ENCODE measurements at places on chromosomes 11 and 22.

DNA sequence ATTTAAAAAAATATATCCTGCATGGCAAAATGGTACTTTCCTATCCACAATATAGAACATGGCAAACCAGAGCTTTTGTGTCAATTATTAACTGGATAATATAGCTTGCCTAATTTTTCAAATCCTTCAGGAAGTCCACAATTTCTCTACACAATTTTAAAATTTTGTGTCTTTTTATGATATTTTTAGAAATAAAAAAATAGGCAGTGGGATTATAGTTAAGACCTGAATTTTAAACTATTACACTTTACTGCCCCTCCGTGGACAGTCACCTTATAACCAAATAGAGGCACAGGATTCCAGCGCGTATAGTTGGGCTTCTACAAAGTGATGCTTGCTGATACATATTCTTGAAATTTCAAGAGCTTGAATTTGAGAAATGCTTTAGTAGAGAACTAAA is 2.1 kb upstream of the DMC1 start:
- DNase-seq, result peak; percentile 53

DNA sequence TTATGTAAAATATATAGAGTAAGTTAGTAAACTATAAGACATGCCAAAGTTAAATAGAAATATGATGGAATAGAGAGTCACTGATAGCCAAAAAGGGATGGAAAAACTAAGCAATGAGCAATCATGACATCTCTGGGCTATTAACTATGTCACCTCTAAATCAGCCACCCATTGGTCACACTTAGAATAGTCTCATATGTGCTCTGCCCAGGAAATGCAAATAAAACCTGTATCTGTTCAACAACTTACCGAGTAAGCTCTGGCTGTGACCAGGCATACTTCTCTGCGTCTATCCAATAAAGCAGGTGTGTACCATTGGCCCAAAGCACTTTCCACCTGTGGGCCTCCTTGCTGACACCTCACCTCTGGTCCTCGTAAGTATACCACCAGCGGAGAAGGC is 1.6 kb upstream of the ARL14EP start:
- DNase-seq, result no peak

GRCh38 chr11:69430566-69430965 is 50.9 kb upstream of the LINC01488 start:
- DNase-seq, result no peak

DNA sequence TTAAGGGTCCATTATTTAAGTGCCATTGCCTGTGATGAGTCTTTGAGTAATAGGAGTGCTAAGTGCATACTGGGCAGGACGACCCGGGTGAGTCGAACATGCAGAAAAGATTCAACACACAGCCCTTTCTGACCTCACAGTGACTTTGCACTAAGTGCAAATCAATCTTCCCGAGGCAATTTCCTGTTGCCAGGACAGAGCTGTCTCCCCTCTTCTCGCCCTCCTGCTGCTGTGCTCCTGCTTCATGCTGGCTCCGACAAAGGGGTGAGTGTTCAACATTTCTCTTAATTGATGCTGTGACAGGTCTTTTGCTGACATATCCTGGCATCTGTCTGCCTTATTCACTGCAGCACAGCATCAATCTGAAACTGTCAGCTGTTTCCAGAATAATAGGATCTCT is 42.0 kb downstream of the MCHR1 start:
- DNase-seq, result no peak

DNA sequence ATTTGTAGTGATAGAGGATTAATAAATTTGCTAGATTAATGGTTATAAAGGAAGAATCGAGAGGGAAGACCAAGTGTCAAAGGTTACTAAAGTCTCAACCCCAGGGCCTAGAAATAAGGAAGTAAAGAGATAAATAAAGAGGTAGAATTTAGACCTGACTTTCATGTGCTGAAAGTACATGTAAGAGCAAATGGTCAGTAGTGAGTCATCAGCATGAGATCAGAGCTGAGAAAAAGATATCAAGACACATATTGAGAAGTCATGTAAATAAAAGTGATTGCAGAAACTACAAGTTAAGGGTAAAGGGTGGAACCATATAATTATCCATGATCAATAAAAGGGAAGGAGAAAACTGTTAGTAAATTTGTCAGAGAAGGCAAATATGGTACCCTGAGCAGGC is 1.4 kb upstream of the OR8B8 start:
- no peak for DNase-seq

GRCh38 chr11:28350216-28350615 is 242.0 kb downstream of the METTL15 start:
- DNase-seq, result no peak

DNA sequence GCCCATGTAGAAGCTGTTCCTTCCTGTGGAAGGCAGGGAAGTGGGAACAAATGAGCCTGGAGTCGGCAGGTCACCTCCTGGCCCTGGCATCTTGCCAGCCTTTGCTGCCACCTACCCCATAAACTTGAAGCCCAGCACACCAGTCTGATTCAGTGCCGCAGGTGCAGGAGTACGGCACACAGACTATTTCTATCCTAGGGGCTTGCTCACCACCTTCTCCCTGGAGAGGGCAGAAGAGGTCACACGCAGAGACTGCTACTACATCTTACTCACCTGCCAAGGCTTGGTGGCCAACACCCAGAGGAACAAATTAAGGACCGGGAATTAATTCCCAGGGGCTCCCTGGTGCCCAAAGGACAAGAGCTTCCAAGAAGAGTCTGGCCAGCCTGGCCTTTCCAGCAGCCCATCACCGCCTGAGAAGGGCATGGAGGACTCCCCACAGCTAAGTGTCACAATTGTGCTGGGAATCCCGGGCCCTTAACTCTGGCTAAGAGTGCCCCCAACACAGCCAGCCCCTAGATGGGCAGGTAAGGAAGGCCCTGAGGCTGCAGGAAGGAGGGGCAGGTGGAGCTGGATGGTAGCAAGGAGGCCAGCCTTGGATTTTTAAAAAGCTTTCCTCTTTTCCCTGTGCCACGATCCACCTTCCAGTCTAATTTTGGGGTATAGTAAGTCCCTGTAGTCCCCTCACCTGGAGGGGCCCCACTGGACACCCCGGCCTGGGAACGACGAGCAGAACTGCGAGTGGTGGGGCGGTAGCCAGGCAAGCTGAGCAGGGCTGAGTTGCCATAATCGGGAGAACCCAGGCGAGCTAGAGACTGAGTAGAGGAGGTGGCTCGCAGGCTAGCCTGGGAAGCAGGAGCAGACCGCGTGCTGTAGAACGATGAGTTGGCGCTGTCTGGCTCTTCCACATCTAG is 6.9 kb downstream of the IL18BP start:
- no peak for DNase-seq

DNA sequence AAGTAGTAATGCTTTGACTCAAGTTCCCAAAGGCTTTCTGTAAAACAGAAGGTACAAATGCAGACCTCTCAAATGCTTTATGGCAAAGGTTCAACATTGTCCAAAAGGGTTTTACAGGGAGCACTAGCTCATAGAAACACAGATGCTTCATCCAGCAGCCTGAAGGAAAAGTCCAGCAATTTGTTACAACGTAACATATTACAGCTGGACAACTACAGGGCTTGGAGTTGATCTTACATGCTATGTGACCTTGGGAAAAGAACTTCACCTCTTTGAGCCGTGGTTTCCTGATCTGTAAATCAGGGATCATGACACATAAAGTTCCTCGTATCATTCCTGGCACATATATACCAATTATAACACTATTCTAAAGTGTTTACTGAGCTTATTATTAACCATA is 84.9 kb downstream of the DDIAS start:
- DNase-seq, result no peak

DNA sequence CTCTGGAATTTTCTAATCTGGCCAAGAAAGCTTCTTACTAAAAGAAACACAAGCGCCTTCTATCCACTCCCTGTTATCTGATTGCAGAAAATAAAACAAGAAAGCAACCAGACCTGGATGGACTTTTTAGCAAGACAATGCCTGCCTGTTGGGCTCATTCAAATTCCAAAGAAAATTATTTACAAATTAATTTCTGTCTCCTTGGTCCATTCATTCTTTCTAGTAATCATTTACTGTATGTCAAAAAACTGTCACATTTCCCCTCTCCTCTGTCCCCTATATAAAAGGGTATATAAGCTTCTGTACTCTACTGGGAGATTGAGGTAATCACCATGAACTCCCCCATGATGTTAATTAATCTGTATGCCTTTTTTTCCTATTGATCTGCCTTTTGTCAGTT is 279.9 kb downstream of the DLG2 start:
- no peak for DNase-seq

GRCh38 chr11:3434976-3435375 is 56.0 kb upstream of the ZNF195 start:
- no peak for DNase-seq

DNA sequence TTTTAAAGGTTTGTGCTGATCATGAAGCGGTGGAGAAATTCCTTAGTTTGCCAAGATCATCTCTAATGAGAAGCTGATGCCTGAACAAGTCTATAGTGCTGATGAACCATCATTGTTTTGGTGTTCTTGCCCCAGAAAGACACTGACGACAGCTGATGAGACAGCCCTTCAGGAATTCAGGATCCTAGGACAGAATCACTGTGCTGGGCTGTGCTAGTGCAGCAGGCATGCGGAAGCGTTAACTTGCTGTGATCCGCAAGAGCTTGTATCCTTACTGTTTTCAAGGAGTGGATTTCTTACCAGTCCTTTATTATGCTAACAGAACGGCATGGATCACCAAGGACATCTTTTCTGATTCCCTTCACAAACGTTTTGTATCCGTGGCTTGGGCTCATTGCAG is 104.1 kb downstream of the TBC1D22A start:
- no peak for DNase-seq

DNA sequence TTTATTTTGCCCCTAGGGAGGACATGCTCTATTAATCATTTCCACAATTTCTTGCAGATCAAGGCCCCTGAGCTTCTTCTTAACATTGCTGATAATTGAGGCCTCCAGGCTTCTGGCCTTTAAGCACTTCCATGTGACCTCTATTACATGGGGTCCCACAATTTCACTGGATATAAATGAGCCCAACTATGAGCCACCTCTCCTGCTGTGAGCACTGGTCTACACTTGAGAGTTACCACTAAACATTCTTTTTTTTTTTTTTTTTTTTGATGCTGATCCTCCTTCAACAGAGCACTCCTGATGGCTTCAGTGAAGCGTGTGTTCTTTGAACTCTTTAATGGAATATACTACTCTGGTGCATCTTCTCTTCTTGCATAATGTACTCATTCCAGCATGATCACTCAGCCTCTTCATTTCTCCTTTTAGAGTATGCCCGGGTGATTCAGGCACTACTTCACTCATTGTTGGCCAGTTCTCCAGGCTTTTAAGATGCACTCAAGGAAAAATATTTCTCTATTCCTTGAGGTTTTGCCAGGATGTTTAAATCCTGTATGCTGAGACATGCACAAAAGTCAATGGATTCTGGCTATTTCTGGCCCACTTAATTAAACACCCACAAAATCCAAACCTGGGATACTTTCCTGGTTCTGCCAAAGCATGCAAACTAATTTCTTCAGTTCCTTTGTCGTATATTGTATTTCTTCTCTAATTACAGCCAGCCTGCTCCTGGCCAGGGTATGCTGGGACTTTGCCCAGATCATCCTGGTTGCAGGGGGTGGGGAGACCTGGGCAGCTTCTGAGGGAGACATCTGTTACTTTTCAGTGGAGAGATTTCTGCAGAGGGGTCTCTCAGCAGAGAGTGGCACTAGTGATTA is 257.8 kb upstream of the LUZP2 start:
- DNase-seq, result no peak

DNA sequence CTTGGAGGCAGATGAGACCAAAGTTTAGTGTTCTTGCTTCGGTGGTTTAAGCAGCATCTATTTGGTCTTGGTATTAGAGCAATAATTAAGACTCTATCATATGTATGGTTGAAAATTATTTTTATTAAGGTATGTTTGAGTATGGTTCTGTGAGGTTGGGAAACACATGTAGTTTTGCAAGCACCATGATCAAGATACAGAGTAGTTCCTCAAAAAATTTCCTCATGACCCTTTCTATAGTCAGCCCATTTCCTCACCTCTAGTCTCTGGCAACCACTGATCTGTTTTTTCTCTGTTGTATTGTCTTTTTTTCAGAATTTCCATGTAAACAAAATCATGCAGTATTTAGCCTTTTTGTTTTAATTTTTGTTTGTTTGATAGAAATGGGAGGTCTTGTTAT is 18.4 kb downstream of the MTMR3 start:
- DNase-seq, result no peak

DNA sequence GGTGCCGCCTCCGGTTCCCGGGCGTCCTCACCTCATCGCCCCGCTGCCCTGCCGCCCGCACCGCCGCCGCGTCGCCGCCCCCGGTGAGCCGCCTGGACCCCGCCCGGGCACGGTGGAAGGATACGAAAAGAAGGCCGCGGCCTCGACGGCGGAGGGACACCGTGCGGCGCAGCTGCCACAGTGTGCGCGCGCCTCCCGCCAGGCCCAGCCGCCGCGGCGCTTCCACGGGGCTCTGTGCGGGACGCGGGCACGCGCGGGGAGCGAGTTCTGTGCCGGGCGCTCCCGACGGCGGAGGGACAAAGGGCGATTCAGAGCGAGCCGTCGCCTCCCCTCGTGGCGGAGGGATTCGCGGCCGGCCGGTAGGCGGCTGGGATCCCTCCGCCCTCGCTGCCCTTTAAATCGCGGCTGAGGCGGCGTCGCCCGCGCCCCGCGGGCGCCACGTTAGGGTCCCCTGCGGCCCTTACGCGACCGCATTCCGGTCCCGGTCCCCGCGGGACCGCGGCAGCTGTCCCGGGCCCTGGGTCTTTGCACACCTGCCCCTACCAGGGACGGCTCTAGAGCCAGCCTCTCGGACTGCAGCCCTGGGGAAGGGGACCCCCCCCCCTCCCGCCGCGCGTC is 568 bp upstream of the KMT5B start:
- DNase-seq, result peak; percentile 89

GRCh38 chr11:117917591-117918151 is 11.5 kb downstream of the TMPRSS13 start:
- DNase-seq, result no peak

GRCh38 chr11:69229511-69229910 is 64.4 kb upstream of the MYEOV start:
- DNase-seq, result no peak

DNA sequence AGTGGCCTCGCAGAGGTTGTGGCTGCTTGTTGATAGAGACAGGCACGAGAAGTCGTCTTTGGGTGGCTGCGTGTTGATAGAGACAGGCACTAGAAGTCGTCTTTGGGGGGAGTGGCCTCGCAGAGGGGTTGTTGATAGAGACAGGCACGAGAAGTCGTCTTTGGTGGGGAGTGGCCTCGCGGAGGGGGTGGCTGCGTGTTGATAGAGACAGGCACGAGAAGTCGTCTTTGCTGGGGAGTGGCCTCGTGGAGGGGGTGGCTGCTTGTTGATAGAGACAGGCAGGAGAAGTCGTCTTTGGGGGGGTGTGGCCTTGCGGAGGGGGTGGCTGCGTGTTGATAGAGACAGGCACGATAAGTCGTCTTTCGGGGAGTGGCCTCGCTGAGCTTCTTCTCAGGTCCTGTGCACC is 328.8 kb downstream of the TBC1D22A start:
- no peak for DNase-seq

- DNase-seq, result peak; percentile 11
Observed at GRCh38 chr11:88206751-88207150, 31.5 kb upstream of the RAB38 start.

- DNase-seq, result no peak
Observed at GRCh38 chr22:27094633-27095308, 437.4 kb downstream of the MIAT start.

- DNase-seq, result peak; percentile 60
Observed at GRCh38 chr11:44775366-44775984, 48.7 kb downstream of the TSPAN18 start.

- peak; percentile 50 for DNase-seq
Observed at GRCh38 chr11:72224564-72225410, at the start of gene INPPL1. INPPL1 (plus strand) TSS chr11:72224767; CDS start chr11:72224985, 218 bp downstream.
